Activated CD4-positive, alpha-beta T cell treated with anti-CD3 and anti-CD28 coated beads, Interleukin-2, amount 50 U/mL, for 48 hours (primary cell): ENCODE measurements at places on chromosomes 1 and 21.

- no peak for DNase-seq
These were observed 4.1 kb downstream of the PNRC2 start for GRCh38 chr1:23963617-23964234.

- no peak for DNase-seq
These were observed 21.3 kb upstream of the CCDC190 start for GRCh38 chr1:162882248-162882674.

DNA sequence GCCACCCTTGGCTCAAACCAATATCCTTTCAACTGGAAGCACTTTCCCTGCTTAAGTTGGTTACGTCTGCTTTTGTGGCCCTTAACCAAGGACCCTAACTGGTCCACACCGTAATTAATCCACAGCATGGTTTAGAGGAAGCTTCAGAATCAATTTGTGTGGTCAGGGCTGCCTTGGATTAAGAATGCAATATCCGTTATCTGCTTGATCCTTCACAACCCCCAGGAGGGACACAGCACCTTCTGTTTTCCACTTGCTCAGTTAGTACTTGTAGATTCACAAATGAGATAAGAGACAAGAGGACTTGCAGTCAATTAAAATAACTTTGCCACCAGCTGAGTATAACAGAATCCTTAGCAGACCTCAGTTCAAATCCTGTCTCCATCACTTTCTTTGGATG is 56.9 kb upstream of the LRP8 start:
- DNase-seq, result no peak

DNA sequence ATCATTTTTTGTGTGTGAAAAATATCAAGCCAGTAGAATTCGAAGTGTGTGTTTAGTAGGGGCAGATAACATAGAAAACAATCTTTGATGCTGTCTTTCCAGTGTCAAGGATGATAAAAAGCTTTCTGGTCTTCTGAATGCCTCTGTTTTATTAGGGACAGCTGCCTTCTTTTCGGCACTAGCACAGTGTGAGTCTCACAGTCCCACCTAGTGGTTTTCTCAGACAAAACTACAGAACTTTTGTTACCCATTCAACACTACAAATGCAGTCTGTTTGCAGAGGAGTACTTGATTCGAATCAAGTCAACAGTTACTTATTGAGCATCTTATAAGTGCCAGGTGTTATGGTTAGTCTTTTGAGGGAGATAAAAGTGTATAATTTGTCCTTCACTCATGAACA is 30.6 kb upstream of the MCOLN3 start:
- DNase-seq, result no peak

- no peak for DNase-seq
These were observed 78.7 kb downstream of the SETD4 start for GRCh38 chr21:35981514-35982070.

- no peak for DNase-seq
These were observed 31.7 kb upstream of the TADA1 start for GRCh38 chr1:166907763-166908162.

DNA sequence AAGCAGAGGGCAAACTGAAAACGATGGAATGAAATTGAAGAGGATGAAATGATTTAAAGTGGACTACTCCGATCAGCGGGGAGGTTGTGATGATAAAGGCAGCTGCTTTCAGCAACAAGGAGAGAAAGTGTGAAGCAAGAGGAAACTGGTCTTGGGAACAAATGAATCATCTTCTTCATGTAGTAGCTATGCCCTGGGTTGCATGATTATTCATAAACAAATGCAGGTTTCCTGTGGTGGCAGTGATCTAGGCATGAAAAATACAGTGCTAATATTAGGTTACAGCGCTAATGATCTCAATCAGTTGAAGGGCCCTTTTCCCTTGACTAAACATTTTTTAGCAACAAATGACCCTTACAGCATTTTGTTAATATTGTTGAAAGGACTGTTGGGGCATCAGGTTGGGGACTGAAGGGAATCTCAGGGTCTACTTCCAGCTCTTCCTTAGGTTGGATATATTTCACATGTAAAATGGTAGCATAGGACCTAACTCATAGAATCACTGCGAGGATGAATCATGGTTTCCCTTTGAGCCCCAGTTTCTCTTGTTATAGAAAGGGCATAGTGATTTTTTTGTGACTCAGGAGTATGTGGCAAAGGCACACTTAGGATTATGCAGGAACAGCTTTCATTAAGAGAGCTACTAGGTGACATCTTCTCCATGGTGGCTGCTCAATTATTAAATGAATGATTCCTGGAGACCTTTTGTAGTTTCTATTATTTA is 1.9 kb upstream of the ZFYVE9 start:
- DNase-seq, result no peak

GRCh38 chr1:201011616-201012015 is 11.9 kb downstream of the KIF21B start:
- DNase-seq, result no peak

DNA sequence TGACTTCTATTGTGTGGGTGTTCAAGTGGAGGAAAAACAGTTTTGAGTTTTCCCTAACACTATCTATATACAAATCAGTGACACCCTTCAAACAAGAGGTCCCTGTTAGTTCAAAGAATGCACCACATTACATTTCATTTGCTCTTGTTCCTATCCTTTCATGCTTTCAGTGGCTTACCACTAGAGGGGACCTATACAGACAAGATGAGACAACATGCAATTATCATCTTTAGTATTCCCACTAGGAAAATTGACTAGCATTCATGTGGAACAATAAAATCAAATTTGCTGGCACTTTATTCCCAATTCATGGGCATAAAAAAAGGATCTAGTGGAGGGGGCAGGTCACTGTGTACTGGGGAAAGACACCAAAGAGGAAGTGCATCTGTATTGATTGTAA is 13.3 kb upstream of the SIPA1L2 start:
- DNase-seq, result no peak

DNA sequence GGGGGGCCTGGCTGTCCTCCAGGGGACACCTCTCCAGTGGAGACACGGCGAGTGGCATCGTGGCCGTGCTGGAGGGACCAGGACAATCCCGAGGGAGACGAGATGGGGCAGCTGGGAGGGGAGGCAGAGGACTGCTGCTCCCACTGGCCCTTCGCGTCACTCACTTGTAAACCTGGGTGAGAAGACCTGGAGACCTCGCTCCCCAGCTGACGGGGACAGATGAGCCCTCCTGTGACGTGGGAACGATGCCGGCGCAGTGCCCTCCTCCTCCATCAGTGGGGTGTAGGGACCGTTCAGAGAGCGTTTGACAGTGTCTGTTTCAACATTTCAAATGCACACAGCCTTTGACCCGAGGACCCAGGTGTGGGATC is 4.6 kb downstream of the SPATC1L start:
- no peak for DNase-seq

- peak; percentile 35 for DNase-seq
These were observed 49.1 kb upstream of the SERBP1 start for GRCh38 chr1:67479146-67479891.

DNA sequence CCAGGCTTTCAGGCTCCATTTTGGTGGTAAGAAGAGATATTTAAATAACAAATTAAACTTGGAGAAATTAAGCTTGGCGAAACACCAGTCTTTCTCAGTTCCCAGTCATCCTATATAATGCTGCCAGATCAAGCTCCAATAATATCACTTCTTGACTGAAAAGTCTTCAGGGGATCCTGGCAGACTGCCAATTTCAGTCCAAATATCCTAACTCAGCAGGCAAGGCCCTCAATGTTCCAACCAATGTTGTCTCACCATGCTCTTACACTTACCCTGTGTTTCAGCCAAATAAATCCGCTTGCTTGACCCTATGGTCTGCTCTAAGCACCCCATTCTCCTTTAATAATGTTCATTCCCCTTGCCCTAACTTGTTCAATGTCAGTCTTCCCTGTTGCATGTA is 39.9 kb upstream of the BCL10 start:
- no peak for DNase-seq

DNA sequence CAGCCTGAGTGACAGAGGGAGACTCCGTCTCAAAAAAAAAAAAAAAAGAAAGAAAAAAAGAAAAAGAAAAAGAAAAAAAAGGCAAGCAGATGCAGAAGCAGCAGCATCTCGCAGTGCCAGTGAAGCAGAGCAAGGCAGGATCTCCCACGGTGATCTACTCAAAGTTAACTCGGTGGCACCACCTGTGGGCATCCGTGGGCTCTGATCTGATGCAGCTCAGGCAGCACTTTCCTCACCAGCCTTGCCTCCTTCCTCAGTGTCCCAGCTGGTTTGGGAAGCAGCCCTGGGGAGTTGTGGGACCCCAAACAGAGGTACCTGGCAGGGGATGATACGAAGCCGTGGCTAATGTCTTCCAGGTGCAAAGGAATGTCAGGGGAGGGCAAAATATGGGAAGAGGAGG is 104.3 kb upstream of the KRTAP19-8 start:
- DNase-seq, result no peak

DNA sequence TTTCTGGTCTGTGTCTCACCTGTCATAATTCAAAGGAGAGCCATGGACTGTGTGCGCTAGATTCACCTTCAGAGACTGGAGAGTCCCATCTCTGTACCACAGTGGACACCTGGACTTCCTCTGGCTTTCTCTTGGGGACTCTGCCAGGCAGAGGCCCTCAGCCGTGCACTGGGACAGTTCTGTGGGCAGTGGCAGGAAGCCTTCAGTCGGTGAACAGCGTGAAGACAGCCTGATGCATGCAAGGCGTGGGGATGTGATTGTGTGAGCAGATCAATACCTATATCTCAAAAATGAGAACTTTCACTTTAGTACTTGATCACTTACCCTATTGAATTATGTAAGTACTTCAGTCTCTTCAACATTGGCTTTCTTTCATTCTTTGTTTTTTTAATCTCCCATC is 245.3 kb downstream of the DISC1 start:
- no peak for DNase-seq

GRCh38 chr1:66013371-66013770 is 220.7 kb downstream of the PDE4B start:
- no peak for DNase-seq

DNA sequence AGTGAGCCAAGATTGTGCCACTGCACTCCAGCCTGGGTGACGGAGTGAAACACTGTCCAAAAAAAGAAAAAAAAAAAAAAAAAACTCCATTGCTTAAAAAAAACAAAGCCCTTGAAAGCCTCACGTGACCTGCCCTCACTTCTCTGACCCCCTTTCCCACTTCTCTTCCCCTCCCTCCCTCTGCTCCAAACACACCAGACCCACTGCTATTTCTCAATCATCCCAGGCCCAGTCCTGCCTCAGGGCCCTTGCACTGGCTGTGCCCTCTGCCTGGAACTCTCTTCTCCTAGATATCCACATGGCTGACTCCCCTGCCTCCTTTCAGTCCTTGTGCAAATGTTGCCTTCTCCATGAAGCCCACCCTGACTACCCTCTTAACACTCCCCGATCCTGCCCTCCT is 45.4 kb upstream of the TARDBP start:
- DNase-seq, result no peak

GRCh38 chr1:197171531-197171930 is 25.1 kb upstream of the ASPM start:
- no peak for DNase-seq

GRCh38 chr1:110477041-110477440 is 26.1 kb downstream of the PROK1 start:
- DNase-seq, result no peak

DNA sequence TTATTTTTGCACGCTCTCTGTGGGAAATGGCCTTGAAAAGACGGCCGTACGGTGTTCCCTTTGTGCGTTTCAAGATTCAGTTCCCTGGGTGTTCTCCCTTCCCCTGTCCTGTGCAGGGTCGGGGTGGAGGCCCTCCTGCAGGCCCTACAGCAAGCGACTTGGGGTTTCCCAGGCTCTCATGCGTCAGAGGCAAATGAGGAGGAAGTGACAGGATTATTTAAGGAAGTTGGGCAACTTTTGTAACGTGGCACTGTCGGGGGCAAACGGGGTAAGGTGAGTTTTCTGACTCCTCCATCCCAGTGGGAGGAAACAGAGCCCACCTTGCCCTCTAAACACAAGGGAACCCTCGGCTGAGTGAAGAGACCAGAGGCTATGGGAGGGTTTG is 16.1 kb upstream of the AJAP1 start:
- no peak for DNase-seq

DNA sequence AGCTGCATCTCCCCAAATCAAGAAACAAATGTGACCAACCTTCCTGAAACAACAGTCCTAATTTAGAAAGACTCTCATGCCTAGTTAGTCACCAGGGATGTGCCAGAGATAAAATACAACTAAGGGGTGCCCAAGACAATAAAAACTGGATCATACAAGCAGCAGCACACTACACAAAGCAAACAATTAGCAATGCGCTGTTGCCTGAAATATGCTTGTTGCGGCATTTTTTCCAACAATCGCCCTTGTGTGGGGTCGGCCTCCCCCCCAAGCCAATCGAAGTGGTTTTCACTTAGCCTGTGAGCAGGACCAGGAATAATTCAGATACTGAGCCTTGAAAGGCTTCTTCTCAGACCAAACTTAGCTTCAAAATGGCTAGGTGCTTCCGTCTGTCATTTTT is 1.4 kb upstream of the STMN1 start:
- DNase-seq, result no peak

GRCh38 chr1:181127898-181128453 is 39.5 kb downstream of the IER5 start:
- DNase-seq, result no peak

DNA sequence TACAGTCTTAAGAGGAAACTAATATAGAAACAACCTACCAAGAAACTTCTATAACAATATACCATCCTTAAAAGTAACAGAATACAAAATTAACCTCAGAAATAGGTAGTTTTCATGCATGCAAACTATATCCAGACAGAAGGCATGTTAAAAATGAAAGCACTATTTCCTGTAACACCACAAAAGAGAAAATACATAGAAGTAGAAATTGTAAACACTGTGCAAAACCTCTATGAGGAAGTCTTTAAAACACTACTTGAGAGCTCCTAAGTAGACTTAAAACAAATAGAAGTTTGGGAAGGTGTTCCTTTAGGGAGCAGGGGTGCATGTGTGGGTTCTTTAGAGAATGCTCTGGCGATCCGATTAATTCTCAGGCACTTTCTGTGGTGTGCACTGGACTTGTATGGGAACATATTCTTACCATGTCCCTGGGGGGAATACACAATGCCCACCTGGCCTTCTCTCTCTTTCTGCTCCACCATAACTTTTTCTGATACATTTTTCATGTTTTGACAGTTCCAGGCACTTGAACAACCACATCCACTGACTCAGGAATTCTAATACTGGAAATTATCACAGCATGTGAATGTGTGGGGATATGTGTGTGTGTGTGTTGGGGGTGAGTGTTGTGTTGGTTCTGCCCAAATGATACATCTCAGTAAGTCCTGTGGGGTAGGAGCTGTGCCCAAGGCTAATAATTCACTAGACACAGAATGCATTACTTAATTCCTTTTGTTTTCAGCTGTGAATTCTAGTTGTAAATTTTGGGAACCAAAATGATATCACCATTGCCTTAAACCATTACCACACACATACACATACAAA is 866.3 kb upstream of the B3GALT2 start:
- DNase-seq, result no peak

- no peak for DNase-seq
These were observed 104.4 kb downstream of the LEPR start for GRCh38 chr1:65524931-65525265.
